ENCODE measurements at places on chromosomes 3 and 15.

- DNase-seq: no peak
These were observed 5.7 kb downstream of the APH1B start for GRCh38 chr15:63283126-63283525.

GRCh38 chr15:74022706-74023470 lies 28.4 kb downstream of the PML start:
- DNase-seq: no peak

DNA sequence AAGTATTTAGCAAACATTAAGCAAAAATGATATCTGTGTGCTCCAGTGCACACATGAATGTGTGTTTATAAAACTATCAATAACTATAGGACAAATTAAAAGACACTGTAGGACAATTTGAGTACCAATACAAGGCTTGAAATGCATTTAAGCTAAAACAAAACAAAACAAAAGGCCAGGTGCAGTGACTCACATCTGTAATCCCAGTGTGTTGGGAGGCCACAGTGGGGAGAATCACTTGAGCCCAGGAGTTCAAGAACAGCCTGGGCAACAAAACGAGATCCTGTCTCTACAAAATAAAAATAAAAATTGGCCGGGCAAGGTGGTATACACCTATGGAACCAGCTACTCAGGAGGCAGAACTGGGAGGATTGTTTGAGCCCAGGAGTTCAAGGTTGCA lies 50.7 kb downstream of the CSNK1G1 start:
- no peak for DNase-seq

GRCh38 chr15:62407216-62407615 lies 242.1 kb upstream of the C2CD4B start:
- no peak for DNase-seq

DNA sequence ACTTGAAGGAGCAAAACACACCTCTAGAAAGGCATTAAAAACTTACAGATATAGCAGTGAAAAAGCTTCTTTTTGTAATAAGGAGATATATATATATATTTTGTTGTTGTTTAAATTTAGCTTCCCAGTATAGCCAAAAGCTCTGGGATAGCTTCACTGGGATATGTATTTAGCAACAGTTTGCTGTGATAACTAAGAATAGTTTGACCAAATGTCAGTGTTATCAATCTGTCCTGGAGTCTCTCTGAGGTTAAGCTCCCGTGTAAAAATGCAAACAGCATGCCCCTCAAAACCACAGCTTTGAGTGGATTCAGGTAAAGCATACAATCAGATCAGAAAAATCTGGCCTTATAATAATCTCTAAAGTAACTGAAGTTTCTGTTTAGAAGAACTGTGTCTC lies 2.9 kb downstream of the CADPS start:
- no peak for DNase-seq

GRCh38 chr3:129656659-129657247 lies 50.3 kb upstream of the PLXND1 start:
- no peak for DNase-seq

GRCh38 chr15:94229591-94230369 lies 1.6 kb upstream of the MCTP2 start:
- no peak for DNase-seq

DNA sequence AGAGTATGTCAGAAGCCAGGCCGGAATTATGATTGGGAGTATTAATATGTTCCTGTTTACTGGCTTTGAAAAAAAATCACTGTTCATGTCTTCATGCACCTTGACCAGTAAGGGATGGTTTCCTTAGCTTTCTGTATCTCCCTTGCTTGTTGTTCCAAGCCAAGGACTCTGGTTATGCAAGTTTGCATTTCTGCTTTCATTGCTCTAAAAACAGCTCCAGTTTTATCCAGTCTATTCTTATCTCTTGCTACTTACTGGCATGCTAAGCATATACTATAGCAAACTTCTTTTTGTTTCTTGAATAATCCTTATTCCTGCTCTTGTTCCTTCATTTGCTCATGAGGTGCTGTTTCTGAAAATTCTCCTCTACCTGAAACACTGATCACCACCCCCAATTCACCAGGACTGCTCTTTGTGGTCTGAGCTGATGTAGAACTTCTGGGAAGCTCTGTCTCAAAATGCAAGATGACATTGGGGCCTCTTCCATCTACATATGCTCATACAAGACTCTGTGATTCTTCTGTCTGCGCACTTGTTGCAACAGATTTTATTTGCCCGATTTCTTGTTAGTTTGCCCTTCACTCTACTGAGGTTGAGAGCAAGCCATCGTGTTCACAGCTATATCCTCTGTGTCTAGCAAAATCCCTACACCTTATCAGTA lies 173.0 kb downstream of the EBLN2 start:
- DNase-seq: no peak

- DNase-seq: no peak
These were observed 53.9 kb upstream of the FRMD4B start for GRCh38 chr3:69439643-69440270.

- no peak for DNase-seq
These were observed 65.2 kb downstream of the FNDC3B start for GRCh38 chr3:172104471-172105072.

DNA sequence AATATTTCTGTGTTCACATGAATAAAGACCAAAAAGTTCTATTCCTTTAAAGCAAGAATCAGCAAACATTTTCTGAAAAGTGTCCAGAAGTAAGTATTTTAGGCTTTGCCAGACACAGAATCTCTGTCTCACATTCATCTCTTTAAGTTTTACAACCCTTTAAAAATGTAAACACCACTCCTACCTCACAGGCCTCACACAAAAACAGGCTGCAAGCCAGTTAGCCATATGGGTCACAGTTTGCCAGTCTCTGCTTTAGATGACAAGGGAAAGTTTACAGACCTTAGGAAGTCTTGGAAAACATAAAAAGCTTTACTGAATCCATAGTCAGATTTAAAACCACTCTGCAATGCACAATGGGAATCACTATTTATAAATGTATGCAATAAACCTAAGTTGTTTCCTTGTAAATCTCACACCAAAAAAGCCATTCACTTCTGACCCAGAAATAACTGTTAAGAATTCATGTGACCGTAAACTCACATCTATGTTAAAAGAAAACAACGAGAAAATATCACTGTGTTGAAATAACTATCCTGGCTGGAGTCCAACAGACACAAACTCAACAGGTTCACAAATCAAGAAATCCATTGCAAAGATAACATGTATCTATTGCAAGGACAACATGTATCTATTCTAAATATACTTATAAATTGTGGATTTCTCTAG lies 308.2 kb downstream of the ULK4 start:
- no peak for DNase-seq

GRCh38 chr3:61520966-61521628 lies 40.3 kb upstream of the PTPRG start:
- no peak for DNase-seq

DNA sequence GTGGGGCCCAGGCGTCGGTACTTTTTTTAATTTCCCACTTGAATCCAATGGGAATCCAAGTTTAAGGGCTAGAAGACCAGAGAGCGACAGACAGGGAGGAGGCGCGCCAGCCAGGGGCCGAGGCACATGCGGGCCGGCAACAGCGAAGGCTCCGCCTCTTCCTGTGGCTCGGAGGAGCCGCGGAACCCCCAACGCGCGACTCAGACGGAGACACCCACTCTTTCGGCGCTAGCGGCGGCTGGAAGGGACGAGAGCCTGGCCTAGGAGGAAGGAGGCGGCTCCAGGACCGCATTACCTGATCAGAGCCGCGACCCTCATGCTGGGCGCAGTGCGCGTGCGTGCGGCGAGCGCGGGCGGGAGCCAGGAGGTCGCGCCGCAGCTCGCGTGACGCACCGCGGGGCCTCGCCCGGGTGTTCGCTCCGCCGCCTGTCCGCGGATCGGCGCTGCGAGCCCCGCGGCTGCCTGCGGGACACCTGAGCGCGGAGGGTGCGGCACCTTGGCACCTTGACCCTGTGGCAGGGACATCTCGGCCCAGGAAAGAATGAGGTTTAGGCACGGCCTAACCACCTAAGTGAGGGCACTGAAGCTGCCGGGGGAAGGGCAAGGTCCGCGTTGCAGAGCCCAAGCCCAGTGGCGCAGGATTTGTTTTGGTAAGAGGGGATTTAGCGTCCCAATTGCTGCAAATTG lies at the start of gene DPH6:
Gene DPH6, minus strand, starts transcription at position 342 of the 687 bp plus-strand sequence. Its CDS starts 24 bp downstream, at position 318.
- DNase-seq: peak; percentile 95

- DNase-seq: no peak
These were observed 20.1 kb upstream of the SELENOT start for GRCh38 chr3:150583028-150583427.

GRCh38 chr15:69118089-69118488 lies 42.3 kb upstream of the GLCE start:
- peak; percentile 56 for DNase-seq

- DNase-seq: peak; percentile 14
These were observed 28.3 kb downstream of the MASP1 start for GRCh38 chr3:187263270-187263669.

DNA sequence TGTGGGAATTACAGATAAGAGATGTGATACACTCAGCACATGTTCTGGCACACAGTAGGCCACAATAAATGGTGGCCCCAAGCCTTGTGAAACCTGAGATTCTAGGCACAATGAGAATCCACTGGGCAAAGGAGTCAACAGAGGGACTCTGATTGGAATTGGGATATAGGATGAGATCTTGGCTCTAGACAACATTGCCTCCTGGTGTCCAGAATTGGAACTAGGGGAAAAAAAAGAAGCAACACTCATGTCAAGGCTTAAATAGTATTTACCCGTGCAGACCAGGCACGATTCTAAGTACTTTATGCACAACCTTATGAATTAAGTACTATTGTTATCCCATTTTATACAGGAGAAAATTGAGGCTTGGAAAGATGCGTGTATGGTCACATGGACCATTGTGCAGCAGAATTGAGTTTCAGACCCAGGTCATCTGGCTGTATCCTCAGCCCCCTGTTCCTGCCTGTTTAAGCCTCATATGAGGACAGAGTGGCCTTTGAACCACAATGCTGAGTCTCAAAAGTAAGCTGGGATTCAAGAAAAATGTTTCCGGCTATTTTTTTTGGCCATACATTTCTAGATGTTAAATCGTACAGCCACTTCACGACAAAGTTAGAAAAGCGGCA lies 124.8 kb downstream of the SV2B start:
- DNase-seq: peak; percentile 87

GRCh38 chr15:57298204-57298603 lies 78.1 kb upstream of the CGNL1 start:
- DNase-seq: no peak

- DNase-seq: no peak
These were observed 26.9 kb downstream of the CFAP100 start for GRCh38 chr3:126421573-126422119.

DNA sequence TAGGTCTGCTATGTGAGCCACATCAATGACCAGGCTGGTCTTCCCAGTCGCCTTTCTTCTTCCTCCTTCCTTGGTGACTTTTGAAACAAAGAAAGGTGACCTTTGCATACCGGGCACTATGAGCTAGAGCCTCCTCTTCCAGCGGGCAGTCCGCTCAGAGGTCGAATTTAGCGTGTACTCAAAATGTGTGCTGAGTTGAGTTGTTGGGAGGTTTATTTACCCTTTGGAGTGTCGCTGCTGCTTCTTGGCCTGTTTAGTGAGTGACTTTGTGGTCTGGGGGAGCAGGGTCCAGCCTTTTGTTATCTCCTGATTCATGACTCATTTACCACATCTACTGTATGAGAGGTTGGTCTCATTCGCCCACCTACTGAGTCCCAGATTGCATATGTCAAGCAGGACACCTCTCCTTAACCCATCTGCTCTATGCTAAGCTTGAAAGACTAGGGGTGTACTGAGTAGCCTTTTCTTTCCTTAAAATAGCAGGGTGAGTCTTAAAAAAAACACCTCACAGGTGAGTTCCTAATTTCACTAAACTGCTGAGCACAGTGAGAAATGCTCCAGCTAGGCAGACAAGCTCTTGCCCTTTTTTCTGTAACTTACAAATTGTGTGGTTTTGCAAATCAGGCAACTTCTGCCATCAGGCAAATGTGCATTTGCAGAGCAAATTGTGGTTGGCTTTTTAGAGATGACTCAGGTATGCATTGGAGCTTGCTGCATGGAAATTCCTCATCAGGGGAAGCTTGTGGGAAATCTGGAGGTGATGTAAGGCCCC lies 3.2 kb upstream of the SIAH2 start:
- DNase-seq: no peak

All from eye (tissue), 1 donor.